ENCODE measurements at places on chromosomes 13 and 19.

DNA sequence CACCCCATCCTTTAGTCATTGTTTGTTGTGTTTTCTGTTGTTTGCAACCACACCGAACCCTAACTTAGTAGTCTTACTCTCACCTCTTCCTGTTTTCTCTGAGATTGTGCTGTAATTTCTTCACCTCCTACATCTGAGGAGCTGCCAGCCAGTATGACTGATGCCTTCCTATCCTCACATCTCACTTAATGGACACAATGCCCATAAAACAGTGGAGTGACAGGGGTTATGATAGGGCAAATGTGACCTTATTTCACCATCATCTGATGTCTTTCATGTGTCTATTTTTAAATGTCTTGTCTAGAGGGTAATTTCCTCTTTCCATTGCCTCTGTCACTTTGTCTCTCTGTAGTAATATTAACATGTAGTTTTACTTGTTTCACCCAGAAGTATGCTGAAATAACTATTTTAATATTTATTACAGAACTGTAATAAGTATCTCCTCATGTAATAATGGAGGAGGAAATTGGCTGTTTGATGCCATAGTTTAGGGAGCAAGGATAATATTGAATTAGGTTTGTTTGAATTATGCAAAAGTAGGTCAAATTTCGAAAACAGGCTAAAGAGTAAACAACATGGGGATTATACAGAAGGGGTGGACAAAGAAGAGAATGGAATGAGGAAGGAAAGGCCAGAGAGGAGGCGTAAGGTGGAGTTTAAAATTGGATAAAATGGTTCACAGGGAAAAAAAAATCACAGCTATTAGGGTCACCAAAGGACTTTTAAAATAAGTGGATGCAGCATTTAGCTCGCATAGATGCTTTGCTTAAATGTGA is 103.5 kb upstream of the SPRY2 start:
- DNase-seq: no peak

GRCh38 chr13:27174766-27175455 is 3.3 kb upstream of the USP12 start:
- DNase-seq: no peak

GRCh38 chr13:69948016-69948415 is 159.6 kb upstream of the ATXN8OS start:
- DNase-seq: no peak

GRCh38 chr13:86193281-86193680 is 394.1 kb upstream of the SLITRK6 start:
- no peak for DNase-seq

GRCh38 chr13:18996627-18997051 is 185.0 kb downstream of the TUBA3C start:
- DNase-seq: no peak

GRCh38 chr19:46068345-46069258 is 27.8 kb upstream of the IGFL4 start:
- no peak for DNase-seq

DNA sequence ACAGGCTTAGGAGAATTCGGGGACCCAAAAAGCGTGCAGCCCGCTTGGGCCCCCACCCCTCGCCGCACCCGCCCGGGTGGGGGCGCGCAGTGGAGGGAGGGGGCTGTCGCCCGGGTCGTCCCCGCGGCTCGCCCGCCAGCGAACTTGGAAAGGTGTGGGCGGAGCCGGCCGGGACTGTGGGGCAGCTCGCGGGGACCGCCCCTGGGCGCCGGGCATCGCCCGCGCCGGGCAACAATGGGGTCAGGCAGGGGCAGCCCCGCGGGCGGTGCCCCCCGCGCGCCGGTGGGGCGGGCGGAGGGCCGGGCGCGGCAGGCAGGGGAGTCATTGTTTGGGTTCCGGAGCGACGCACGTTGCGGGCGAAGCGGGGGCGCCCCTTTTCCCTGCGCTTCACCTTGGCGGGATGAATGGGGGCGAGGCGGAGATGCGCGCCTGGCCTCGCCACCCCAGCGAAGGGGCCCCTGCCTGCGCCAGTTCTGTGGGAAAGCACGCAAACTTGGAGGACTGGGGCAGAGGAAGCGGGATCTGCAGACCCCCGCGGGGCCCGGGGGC is 647 bp upstream of the KLF12 start:
- DNase-seq: peak; percentile 36

GRCh38 chr13:68895696-68896095 is 1211.9 kb upstream of the ATXN8OS start:
- DNase-seq: no peak

DNA sequence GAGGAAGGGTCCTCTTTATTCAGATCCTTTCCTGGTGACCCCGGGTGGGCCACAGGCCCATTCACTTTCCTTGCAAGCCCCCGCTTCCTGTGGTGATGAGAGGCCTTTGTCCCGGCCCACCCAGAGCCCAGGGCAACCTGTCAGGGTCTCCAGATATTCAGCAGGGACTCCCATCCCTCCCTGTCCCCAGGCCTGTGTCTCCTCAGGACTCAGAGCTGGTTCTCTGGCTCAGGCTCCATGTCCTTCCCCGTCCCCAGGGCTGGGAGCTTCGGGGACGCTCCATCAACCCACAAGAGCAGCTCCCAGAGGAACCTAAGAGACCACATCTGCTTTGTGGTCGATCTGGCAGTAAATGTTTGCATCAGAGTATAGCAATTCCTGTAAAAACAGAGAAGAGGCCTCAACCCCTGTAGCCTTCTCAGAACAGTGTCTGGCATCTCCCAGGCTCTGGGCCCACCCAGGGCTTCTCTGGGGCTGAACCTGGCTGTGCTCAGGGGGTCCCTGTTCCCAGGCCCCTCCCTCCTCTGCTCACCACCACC is 7.8 kb downstream of the CEACAM4 start:
- DNase-seq: no peak

- no peak for DNase-seq
Measured at GRCh38 chr13:33096886-33097605, 80.8 kb downstream of the KL start.

- no peak for DNase-seq
Measured at GRCh38 chr19:33562636-33563035, 41.0 kb upstream of the PEPD start.

DNA sequence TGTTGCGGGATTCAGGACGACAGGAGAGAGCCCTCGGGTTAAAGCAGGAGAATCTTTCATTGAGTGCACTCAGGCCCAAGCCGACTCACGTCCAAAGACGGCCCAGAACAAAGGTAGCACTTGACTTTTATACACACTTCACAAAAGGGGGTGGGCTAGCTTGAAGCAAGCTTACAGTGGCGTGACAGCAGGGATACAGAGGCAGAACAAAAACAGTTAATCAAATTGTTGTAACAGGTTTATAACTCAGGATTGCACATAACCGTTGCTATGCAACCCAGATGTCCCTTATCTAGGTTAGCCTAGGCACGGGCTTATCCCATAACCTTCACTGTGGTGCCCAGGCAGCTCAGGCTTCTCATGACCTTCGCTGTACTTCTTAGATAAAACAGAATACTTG is 2.0 kb downstream of the MED25 start:
- no peak for DNase-seq

GRCh38 chr19:30407068-30407709 is 35.0 kb downstream of the ZNF536 start:
- no peak for DNase-seq

DNA sequence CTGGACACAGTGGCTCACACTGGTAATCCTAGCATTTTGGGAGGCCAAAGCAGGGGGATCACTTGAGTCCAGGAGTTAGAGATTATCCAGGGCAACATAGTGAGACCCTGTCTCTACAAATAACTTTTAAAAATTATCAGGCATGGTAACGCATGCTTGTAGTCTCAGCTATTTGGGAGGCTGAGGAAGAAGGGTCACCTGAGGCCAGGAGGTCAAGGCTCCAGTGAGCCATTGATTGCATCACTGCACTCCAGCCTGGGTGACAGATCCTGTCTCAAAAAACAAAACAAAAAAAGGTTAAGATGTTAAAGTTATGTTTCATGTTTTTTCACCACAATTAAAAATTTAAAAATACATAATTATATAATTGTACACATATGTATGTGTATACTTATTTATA is 19.2 kb upstream of the DIAPH3 start:
- DNase-seq: no peak

DNA sequence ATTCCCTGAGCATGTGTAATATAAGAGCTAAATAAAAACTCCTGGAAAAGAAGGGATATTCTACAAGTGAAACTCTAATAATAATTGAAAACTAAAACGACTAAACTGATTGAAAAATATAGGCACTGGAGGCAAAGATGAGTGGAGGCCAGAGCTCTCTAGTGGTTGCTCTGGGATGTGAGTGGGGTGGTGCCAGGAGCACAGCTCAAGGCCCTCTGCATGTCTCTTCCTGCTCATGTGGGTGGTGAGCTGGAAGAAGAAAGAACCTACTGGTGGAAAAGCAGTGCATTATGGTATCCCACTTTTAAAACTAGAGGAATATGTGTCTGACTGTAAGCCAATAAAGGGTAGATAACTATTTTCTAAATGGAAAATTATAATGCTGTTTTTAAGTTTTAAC is 15.8 kb upstream of the ARHGEF7 start:
- DNase-seq: no peak

- no peak for DNase-seq
Measured at GRCh38 chr13:103275722-103276121, 209.5 kb upstream of the SLC10A2 start.

GRCh38 chr19:51064534-51065220 is at the start of gene KLK13:
KLK13 (minus strand) TSS chr19:51065092; CDS start chr19:51065067, 25 bp downstream.
- no peak for DNase-seq

Measured in HuH-7.5 (cell line).